SK-N-SH (cell line): ENCODE measurements at places on chromosomes 2 and 18.

DNA sequence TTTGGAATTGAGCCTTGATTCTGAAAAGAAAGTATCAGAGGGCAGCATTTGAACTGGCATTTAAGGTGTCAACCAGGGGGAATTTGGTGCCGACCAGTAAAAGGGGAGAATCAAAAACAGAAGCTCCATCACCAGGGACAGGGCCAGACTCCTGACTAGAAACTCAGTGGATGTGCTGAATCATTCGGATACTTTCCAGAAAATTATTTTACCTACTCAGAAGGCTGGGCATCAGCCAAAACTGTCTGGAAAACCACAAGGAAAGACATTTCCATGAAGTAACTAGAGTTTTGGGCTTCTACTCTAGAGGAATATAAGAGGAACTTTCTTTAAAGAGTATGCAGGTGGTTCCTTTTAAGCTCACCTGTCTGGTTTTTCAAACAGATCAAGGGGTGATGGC lies 756.6 kb downstream of the RNF144A start:
- DNase-seq, result no peak

DNA sequence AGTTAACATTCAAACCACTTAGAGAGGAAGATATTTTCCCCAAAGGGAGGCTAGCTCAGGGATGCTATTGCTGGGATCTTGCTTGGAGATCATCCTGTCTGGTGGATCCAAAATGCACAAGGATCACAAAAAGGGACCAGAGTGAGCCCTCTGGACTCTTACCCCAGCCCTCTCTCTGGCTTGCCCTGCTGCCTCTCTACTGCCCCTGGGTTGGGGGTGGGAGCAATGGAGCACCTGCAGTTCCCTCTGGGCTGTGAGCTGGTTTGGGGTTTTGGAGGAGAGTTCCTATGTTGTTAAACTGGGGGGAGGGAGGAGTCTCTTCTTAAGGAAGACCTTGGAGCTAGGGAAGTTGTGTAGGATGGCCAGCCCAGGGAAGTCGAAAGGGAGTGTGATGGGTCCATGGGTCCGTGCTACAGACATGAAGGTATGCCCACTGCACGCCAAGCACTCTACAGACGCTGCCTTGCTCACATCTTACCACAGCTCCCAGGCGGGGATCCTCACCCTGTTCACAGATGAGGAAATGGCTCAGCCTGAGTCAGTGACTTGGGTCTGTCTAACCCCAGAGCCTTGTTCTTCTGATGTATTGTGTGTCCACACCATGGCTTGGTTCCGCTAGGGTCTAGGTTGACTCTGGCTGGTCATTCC lies 3.8 kb downstream of the LBH start:
- DNase-seq, result no peak

- DNase-seq, result no peak
These were observed 59.1 kb downstream of the HS6ST1 start for GRCh38 chr2:128259585-128259984.

DNA sequence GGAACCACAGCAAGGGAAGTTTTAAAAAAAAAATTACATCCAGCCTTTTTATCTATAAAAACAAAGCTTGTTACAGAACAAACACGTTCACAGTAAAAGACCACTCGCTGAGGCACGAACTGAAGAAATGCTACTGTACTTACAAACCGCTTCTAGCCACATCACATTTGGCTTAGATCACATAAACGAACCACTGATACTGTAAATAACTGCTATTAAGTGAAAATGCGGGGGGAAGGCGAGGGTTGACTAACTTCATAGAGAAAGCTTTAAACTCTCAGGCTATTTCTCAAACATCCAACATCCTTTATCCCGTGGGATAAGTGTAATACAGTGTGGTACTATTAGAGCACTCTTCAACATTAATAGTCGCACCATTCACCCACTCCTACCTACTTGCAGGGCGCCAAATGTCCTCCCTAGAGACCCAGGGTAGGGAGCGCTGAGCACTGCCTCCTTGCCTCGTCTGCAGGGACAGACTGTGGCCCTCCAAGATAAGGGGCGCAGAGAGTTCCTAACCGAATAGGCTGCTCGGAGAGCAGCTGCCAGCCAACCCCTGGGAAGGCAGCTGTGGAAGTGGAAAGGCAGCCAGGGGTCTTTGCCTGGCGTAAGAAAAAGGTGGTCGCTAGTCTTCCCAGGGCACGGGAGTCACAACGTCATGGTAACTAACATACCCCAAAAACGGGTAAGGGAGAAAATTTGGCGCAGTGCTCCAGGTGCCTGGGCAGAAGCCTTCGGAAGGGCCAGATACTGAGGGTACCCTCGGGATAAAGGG lies 854 bp downstream of the GPR155 start:
- peak; percentile 49 for DNase-seq

DNA sequence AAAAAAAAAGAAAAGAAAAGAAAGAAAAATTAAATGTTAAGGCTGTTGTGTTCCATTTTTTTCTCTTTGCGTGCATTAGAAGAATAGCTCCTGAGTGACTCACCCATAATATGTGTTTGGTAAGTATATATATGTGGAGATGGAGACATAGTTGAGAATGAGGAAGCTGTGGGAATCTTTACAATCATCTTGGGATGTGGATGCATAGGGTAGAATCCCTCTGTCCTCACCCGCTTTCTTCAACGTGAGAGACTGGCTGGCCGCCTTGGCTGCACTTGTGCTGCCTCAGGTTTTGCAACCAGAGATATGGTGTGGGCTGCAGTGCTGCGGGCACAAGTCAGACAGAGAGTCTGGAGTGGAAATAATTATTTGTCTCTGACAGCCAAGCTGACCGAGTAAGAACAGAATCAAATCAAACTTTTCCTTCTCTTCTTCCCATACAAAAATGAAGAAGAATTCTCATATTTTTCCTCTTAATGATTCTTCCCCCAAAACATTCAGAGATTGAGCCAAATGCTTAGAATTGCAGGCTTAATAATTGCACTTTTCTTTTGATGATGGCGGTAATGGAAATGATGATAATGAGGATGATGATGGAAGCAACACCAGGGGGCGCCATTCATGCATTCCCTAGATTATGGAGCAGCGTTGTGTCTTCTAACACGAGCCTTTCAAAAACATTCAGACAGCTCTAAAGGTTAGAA lies 48.5 kb downstream of the SERPINB7 start:
- DNase-seq, result peak; percentile 14

DNA sequence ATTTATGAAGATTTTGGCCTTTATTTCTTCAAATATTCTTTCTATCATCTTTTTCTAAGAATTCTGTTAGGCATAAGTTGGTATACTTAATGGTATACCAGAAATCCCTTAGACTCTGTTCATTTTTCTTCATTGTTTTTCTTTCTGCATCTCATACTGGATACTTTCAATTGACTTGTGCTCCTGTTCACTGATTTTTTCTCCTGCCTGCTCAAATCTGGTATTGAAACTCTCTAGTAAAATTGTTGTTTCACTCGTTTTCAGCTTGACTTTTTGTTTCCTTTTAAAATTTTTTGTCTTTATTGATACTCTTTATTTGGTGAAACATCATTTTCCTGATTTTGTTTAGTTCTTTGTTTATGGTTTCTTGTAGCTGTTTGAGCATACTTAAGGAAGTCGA lies 243.2 kb downstream of the TRIB2 start:
- no peak for DNase-seq

- DNase-seq, result no peak
These were observed 44.6 kb upstream of the RAPH1 start for GRCh38 chr2:203579730-203580129.

DNA sequence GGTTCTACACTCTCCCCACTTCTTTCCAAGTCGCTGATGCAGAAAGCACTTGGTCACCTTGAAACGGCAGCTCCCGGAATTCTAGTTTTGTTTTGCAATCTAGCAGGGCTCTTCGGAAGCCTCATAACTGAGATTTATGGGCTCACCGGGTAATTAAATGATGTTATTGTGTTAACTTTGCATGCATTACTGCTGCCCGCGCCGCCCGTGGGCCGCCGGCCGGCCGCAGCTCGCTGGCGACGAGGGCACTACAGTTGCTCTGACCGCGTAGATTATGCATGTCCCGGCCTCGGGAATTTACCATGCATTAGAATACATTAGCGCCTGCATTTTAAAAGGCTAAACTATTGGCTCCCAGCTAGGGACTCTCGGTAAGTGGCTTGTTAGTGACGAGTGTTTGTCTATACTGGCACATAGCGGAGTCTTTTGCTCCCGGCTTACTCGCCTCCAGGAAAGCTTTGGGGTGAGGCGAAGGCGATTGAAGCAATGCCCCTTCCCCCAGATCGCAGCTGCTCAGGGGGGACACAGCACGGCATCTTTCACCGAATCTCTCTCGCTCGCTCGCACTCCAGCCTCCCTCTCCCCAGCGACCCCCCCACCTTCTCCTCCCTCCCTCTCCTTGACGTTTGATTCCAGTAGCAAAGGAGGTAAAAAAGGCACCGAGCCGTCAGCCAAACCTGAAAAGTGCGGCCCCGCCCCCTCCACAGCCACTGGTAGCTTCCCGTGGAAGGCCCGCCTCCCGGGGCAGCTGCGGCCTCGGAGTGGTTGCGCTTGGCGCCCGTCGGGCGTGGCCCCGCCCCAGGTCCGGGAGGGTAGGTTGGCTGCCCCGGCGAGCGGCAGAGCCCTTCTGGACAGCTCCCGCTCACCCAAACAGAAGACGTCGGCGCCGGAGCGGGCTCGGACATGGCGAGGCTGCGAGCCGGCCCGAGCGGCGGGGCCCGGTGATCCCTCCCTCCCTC lies at the start of gene ONECUT2:
TSS of gene ONECUT2 (plus strand) at position 839 of the 959 bp plus-strand sequence. CDS start 343 bp downstream, outside the sequence.
- DNase-seq, result peak; percentile 99

GRCh38 chr2:108542071-108542470 lies 7.8 kb downstream of the LIMS1 start:
- DNase-seq, result no peak
